Sigmoid colon (tissue), 7 donors: ENCODE measurements at places on chromosomes 16 and 17. TPM values are rescaled to one million over a fixed set of nuclear protein-coding genes. Genes with fewer than 3 reads are reported as not detected.

RGS11 gene
- total RNA-seq: 8.2 TPM

DNA sequence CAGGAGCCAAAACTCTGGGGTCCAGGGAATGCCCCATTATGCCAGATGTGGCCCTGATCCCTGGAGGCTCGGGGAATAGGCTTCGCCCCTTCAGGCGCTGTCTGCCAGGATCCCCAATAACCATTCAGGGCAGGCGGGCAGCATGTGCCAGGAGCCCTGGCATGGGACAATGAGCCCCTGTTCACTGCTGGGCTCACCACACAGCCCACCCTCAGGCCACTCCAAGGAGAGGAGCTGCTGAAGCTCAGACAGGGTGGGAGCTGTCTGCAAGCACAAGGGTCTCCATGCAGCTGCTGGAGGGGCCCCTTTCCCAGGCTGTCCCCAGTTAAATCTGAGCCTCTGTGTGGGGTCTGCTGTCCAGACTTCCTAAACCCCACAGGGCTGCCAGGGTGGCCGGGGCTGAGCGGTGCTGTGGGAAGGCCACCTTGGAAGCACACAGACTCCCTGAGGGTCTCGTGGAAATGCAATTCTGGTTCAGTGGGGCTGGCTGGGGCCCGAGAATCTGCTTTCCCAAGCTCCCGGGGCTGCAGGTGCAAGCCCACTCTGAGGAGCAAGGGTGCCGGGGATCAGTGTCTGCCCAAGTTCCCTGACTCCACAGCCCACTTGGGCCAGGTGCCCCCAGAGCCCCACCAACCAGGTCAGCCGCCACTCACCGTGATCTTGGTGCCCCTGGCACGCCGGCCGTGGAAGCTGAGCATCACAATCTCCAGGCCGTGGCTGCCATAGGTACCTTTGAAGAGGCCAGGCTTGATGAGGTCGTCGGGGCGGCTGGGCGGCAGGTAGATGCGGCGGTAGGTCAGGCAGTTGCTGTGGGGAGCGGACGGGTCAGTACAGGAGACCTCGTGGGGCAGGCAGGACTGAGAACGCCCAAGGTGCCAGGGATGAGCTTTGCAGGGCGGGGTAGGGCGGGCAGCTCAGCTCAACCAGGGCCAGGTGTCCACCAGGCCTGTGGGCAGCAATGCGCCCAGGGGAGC, 17.7 kb upstream of the C16orf95 start:
- no peak for DNase-seq
- H3K27me3 ChIP-seq: no peaks in the 10 kb centered on the region
- peaks cover 13% of the 10 kb centered on the region for H3K4me1 ChIP-seq
- no peak overlapping the region for H3K27ac ChIP-seq

JMJD6 gene
- total RNA-seq: 21.3 TPM

DNA sequence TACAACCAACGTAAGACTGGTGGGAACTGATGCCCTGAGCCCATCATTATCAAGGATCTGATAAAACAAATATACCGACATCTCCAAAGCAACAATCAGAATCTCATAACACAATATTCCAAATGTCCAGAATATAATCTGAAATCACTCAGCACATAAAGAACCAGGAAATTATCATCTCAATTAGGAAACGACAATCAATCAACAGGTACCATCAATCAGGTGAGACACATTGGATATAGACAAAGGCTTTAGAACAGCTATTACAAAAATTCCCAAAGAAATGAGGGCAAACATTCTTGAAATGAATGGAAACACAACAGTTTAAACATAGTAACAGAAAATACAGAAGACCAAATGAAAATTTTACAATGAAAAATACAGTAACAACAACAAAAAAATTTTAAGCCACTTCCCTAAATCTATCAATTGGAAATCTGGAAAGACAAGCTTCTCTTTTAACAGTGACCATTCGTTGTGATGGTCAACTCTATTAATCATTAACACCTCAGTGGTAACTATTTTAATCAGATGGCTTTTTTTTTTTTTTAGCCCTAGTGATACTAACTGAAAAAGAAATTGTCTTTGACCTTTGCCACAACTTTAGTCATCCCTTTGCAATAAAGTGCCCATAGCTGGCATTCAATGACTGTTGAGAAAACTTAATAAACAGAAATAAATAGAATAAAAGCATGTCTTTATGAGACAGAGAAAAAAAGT, 70.4 kb downstream of the USP32 start:
- no peak overlapping the region for H3K27ac ChIP-seq
- H3K27me3 ChIP-seq: no peaks in the 10 kb centered on the region
- H3K36me3 ChIP-seq: no peaks in the 10 kb centered on the region
- DNase-seq: no peak
- H3K4me3 ChIP-seq: no peak overlapping the region
- no peaks in the 10 kb centered on the region for H3K4me1 ChIP-seq

GRCh38 chr17:67137026-67137370, 92.6 kb downstream of the CACNG1 start:
- H3K4me3 ChIP-seq: no peak overlapping the region
- H3K4me1 ChIP-seq: no peaks in the 10 kb centered on the region
- no peak overlapping the region for H3K27ac ChIP-seq
- H3K27me3 ChIP-seq: no peaks in the 10 kb centered on the region
- peaks cover 61% of the 10 kb centered on the region for H3K36me3 ChIP-seq

GRCh38 chr17:74598346-74599022, 6.4 kb upstream of the CD300LD start:
- no peaks in the 10 kb centered on the region for H3K27me3 ChIP-seq
- H3K36me3 ChIP-seq: no peaks in the 10 kb centered on the region
- H3K4me1 ChIP-seq: no peaks in the 10 kb centered on the region
- H3K27ac ChIP-seq: no peak overlapping the region
- no peak overlapping the region for H3K4me3 ChIP-seq

- no peak for DNase-seq
- H3K4me1 ChIP-seq: no peaks in the 10 kb centered on the region
- H3K27ac ChIP-seq: no peak overlapping the region
- no peaks in the 10 kb centered on the region for H3K36me3 ChIP-seq
- H3K4me3 ChIP-seq: no peak overlapping the region
- no peaks in the 10 kb centered on the region for H3K27me3 ChIP-seq
These were observed 56.2 kb upstream of the DNAJA2 start for GRCh38 chr16:47029724-47030123.

DNA sequence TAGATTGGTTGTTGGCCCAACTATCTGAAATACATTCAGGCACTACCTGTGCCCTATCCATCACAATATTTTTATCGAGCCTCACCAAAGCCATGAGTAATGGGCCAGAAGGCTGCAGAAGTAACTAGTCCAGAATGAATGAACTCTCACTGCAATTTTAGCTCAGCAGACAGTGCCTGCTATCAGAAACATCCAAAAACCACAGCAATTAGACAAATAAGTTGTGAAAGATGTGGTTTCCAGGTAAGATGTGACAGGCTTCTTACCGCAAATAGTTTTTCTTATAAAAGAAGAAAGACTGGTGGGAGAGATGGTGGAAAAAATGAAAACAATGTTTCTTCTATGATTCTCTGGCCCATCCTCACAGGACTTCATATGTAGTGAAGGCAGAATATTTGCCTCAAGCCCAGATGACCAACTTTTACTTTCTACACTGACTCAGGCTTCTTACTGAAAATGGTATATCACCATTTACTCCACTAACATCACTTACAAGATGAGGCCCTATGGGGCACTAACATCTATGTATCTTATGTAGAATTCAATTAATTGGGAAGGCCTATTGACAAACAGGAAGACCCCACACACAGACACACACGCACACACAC, 9.8 kb upstream of the RFFL start:
- no peaks in the 10 kb centered on the region for H3K27me3 ChIP-seq
- H3K4me1 ChIP-seq: peaks cover 33% of the 10 kb centered on the region
- no peaks in the 10 kb centered on the region for H3K36me3 ChIP-seq
- DNase-seq: no peak

DNA sequence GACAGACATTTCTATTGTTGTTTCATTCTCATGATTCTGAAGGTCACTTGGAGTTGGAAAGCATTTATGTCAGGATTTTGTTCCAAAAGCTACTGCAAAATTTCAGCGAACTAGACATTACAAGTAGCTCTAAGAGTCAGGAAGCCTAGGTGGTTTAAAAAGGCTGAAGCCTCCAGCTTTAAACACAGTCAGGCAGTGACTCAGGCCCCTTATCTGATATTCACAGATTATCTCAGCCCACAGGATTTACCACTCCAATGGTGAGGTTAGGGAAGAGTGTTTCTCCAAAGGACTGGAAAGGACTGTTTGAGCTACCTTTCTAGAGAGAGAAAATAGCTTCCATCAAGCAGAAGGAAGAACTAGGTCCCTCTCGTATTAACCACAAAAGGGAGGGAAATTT, 624.4 kb upstream of the C16orf82 start:
- no peak overlapping the region for H3K4me3 ChIP-seq
- no peaks in the 10 kb centered on the region for H3K4me1 ChIP-seq
- no peaks in the 10 kb centered on the region for H3K36me3 ChIP-seq
- DNase-seq: no peak

DNA sequence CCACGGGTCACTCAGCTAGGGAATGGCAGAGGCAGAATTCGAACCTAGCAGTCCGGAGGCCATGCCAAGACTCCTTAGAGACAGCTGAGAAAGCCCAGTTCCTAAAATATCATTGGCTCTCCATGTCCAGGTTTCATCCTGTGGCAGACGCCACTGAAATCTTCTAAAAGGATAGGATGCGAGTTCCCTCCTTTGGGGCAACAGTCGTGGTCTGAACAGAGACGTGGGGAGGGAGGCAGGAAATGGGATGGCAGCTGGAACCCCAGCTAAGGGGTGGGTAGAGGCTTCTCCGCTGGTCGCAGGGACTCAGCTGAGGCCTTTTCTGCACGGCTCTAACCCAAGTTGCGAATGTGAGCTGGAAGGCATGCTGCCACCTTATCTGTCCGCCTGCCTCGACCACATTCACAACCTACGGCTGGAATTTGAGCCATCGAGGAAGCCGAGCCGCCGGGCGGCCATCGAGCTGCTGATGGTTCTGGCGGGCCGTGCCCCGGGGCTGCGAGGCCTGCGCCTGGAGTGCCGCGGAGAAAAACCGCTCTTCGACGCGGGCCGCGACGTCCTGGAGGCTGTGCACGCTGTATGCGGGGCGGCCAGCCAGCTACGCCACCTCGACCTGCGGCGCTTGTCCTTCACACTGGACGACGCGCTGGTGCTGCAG, 1.9 kb upstream of the HSF4 start:
- DNase-seq: no peak
- peak overlapping the region; percentile 43 for H3K4me3 ChIP-seq
- H3K27me3 ChIP-seq: peaks cover 34% of the 10 kb centered on the region
- H3K4me1 ChIP-seq: no peaks in the 10 kb centered on the region

TMEM238L gene
- not detected for total RNA-seq
